ENCODE measurements at places on chromosomes 5 and 9.

DNA sequence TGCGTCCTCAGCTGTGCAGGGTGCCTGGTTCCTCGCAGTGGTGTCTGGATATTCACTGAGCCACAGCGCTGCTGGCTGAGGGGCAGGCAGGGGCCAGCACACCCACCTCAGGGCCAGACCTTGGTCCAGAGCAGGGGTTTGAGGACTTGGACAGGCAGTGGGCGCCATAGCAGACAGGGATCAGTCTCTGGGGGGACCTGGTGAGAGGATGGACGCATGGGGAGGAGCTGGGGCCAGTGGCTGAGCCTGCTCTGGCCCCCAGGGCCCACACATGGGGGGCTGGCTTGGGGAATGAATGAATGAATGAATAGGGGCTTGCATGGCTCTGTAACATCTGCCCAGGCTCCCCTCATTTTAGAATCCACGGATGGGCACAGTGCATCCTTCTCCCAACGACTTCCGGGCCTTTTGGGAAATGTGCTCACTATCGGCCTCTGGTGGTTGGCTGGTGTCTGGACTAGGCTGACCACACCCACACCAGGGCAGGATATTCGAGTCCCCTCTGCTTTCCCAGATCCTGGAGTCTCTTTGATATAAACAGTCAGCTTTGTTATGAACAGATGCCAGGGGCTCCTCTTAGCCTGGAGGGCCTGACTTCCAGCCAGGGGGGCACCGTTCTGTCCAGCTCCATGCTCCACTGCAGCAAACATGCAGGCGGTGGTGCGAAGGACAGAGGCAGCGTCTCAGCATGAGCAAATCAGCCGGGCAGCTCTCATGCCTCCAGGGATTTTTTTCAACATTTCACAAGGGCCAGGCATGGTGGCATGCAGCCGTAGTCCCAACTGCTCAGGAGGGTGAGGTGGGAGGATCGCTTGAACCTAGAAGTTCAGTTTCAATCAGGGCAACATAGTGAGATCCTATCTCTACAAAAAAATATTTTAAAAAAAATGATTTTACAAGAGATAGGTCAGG lies 62.6 kb downstream of the NEK6 start:
- DNase-seq = no peak

GRCh38 chr5:1831677-1832313 lies 30.6 kb downstream of the NDUFS6 start:
- DNase-seq = no peak

GRCh38 chr9:87549791-87550190 lies 52.1 kb downstream of the DAPK1 start:
- DNase-seq = no peak

- no peak for DNase-seq
These were observed 94.8 kb downstream of the RCL1 start for GRCh38 chr9:4887556-4887955.

DNA sequence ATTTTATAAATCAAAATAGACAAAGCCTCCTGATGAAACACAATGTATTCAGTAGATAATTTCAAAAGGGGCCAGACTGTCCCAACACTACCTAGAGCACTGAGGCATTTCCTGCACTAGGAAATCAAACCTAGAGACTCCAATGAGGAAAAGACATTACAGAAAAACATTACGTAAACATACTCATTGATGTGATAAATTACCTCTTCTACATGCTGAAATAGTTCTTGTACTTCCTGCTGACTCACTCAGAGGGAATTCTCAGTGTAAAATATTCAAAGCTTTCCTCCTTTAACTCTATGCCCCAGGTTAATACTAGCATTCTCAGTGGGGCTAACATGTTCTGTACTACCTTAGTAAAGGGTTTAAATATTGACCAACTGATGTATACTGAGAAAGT lies 178.0 kb downstream of the ESM1 start:
- no peak for DNase-seq

DNA sequence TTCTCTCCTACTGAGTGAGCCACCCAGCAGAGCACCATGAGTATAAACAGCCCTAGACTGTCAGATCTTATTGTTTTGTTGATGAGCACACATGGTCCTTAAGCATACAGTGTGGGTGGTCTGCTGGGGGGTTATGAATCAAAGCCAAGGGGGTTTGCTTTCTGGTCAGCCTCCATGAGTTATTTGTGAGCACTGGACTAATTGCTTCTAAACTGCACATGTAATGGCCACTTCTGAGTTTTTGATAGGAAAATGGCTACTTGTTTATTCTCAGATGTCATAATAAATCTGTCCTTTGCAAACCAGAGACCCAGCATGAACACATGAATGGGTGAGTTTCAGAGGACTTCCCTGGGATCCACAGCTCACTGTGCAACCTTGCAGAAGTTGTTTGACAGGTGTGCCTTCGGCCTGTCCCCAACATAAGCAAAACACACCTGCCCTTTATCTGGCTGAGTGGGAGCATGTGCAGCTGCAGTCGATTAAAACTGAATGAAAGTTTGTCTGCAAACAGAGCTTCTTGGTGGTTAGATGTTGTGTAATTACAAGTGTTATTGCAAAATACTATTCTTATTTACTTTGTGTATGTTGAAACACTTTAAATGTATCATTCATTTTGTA lies 35.9 kb downstream of the MAMDC2 start:
- no peak for DNase-seq

GRCh38 chr5:140630292-140631035 lies 2.5 kb downstream of the CD14 start:
- DNase-seq = no peak

GRCh38 chr5:154206311-154206710 lies 15.8 kb downstream of the GALNT10 start:
- no peak for DNase-seq

All from cerebellar nuclear complex (tissue), 1 donor.